ENCODE measurements at places on chromosomes 1 and 21.

GRCh38 chr21:36212513-36212780 lies 55.8 kb downstream of the DOP1B start:
- DNase-seq = no peak

DNA sequence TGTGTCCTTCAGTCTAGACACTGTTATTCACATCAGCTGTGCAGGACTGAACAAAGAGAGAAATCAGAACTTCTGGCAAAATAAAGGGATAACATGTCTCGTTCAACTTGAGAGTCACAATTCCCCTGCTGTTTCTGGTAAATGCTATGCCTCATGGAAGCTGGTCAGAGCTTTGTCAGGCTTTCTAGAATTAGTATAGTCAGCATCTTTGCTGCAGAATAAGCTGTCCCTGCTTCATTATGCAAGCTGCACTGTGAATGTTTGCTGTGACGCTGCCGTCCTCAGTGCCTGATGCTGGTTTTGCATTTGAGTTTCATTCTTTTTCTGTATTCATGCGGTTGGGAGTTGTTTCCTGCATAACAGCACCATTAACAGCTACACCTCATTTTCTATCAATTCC lies 96.4 kb upstream of the KCNJ6 start:
- no peak for DNase-seq

- no peak for DNase-seq
Measured at GRCh38 chr1:19157653-19158052, 52.4 kb downstream of the UBR4 start.

GRCh38 chr21:41763996-41764395 lies 2.9 kb downstream of the RIPK4 start:
- no peak for DNase-seq

GRCh38 chr1:210298296-210298695 lies 30.4 kb upstream of the HHAT start:
- peak; percentile 46 for DNase-seq

GRCh38 chr1:201903135-201903534 lies 14.4 kb downstream of the SHISA4 start:
- no peak for DNase-seq

- DNase-seq = peak; percentile 50
Measured at GRCh38 chr1:236099355-236099974, 34.6 kb upstream of the NID1 start.

- DNase-seq = peak; percentile 26
Measured at GRCh38 chr1:60331647-60332046, 258.1 kb upstream of the C1orf87 start.

DNA sequence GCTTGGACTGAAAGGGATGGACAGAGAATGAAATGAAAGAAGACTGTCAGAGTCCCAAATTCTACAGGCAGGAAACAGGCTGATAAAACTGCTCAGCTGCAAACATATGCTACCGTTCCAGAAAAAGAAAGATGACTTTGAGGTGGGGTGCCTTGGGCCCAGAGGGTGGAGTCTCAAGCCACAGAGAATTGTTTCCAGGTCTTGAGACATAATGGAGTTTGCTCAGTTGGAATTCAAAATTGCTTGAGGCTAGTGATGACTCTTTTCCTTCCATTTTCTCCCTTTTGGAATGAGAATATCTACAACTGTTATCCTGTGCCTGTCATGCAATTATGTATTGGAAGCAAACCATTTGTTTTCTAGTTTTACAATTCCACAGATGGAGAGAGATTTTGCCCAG lies 23.6 kb upstream of the PSEN2 start:
- DNase-seq = no peak

GRCh38 chr1:203937678-203938330 lies 76.4 kb downstream of the SNRPE start:
- no peak for DNase-seq

GRCh38 chr1:20696397-20697333 lies 21.1 kb downstream of the KIF17 start:
- DNase-seq = peak; percentile 80

DNA sequence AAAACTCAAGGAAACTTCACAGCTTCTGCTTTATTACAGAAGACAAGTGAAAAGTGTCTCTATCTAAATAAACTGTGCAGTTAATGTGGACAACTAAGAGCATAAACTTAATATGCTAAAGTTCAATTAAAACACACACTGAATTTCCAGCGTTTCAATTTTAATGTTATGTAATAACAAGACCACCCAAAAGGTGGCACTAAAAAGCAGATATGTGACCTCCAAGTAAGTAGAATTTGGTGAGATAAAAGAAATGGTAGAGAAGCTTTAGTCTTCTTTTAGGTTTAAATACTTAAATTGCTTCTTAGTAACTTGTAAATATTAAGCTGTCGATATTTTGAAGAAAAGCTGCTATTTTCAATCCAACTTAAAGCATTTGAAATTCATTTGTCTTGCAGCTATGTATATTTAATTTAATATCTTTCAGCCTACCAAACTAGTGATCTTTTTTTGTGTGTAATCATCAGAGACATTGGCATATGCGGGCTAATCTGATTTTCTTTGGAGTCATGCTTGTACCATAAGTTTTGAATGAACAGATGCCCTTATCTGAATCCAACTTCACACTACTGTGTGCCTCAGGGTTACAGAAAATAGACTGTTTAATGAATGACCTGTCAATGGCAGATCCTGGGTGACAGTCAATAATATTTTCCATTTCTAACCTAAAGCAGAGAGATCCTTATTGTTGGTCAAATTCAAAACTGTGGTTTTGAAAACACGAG lies 36.5 kb upstream of the ADAMTS1 start:
- DNase-seq = peak; percentile 20

GRCh38 chr1:225318706-225319575 lies 108.9 kb downstream of the LBR start:
- DNase-seq = peak; percentile 22

- DNase-seq = no peak
Measured at GRCh38 chr1:53334781-53335180, 6.9 kb upstream of the LRP8 start.

- no peak for DNase-seq
Measured at GRCh38 chr1:239558991-239559390, 172.6 kb downstream of the CHRM3 start.

- DNase-seq = peak; percentile 56
Measured at GRCh38 chr1:176987016-176987415, 177.5 kb downstream of the ASTN1 start.

GRCh38 chr1:235649368-235650163 lies at the start of gene GNG4:
Gene GNG4 (minus strand): TSS chr1:235649784. CDS start chr1:235583838, 65,946 bp downstream.
- peak; percentile 8 for DNase-seq

DNA sequence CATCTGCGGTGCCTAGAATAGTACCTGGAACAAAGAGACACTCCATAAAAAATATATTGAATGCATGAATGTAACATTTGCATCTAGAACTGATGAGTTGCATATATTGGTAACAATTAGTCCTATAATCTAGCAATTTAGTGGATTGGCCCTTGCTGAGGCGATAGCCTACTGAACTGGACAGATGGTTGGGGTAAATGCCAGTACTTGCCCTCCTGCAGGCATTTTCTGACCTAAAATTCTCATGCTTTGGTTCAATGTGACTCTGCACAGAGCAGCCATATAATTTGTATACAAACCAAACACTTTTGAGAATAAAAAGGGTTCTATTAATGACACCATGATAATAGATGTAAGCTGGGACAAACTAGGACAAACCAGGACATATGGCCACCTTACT lies 313.6 kb downstream of the OLFM3 start:
- DNase-seq = no peak

DNA sequence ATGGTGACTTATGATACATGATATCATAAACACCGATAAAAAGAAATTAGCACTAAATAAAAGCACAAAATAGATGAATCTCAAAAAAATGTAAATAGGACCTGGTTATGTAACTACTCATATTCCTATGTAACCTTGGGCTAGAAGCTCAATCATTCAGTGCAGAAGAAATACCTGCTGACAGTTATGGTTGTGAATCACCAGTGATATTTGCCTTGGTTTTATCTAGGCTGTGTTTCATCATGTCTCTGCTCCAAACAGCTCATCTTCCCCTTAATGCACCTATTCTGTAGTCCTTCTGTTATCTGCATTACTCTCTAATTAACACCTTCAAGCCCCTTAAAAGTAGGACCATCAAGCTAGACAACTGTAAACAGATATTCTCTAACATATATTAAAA lies 16.3 kb upstream of the PIGC start:
- no peak for DNase-seq

Data from muscle of arm (tissue), 14 donors.